ENCODE measurements at places on chromosomes 7 and 10.

DNA sequence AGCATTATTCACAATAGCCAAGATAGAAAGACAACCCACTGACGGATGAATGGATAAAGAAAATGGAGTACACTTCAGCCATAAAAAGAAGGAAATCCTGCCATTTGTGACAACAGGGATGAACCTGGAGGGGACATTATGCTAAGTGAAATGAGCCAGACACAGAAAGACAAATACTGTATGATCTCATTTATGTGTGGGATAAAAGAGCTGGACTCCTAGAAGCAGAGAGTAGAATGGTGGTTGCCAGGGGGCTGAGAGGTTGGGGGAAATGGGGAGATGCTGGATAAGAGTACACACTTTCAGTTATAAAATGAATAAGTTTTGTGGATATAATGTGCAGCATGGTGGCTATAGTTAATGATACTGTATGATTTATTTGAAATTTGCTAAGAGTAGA lies 124.4 kb downstream of the SEC23IP start:
- no peak for DNase-seq

- DNase-seq: no peak
These were observed 235.0 kb upstream of the IGFBP3 start for GRCh38 chr7:46156086-46156485.

- no peak for DNase-seq
These were observed 87.2 kb upstream of the ZNF32 start for GRCh38 chr10:43735907-43736306.

GRCh38 chr10:114412907-114413797 lies 8.8 kb upstream of the AFAP1L2 start:
- peak; percentile 97 for DNase-seq

GRCh38 chr10:50405723-50406122 lies 154.4 kb upstream of the ASAH2 start:
- peak; percentile 50 for DNase-seq

DNA sequence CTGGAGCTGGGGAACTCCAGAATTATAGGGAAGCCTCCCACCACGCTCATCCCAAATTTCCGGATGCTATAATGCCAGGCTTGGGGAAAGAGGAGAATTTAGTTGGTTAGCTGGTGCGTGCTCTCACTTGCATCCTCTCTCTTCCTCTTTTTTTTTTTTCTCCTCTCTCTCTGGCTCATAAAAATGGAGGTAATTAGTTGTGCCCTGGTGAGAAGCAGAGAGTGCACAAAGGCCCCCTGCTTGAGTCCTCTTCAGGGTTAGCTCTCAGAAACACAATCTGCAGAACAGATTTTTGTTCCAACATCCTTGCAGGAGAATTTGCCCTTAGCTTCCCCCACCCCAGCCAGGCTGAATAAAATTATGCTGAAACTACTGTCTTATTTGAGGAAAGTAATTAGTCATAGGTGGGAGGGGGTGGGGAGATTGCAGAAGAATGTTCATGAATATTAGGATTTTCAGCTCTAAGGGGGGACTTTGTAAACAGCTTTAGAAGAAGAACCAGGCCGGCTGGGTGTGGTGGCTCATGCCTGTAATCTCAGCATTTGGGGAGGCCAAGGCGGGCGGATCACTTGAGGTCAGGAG lies 7.6 kb downstream of the SERPINE1 start:
- DNase-seq: no peak

- DNase-seq: peak; percentile 5
These were observed 88.0 kb downstream of the FOXP2 start for GRCh38 chr7:114502454-114503254.

DNA sequence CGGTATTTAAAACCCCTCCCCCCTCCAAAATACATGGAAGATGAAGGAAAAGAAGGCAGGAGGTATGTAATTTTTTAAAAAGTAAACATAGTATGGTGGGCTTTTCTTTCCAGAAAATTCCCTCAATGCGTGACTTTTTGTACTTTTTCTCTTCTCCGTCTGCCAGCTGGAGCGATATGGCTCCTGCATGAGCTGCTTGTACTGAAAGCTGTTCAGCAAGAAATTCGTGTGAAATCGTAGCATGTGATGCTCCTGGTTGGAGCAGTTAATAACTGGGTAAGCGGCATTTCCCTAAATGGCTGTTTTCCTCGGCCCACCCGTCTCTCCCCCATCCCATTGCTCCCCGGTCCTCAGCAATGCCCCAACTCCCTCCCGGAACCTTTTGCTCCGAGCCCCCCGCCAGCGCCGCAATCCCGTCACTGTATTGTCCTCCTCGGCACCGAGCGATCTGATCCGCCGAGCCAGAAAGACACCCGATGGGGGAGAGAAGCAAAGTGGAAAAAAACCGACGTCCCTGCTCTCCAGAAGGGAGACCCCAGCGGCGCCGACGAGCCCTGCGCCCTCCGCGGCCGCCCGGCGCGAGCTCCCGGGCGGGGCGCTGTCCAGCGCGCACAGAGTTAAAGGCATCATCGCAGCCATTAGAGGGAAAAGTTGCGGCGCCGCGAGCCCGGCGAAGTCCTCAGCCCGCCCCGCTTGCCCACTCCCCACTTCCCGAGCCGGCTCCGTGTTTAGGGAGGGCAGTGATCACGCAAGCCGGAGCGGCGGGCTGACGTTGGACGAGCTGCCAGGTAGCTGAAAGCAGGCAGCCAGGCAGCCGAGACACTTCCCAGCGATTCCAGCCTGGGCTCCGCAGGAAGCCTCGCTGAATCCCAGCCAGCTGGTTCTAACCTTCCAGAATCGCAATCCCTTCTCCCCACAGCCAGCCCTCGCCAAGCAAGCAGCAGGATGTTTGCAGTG lies at the start of gene VSTM2A:
Gene VSTM2A, plus strand, starts transcription at position 707 of the 957 bp plus-strand sequence. CDS start 356 bp downstream, outside the sequence.
- peak; percentile 5 for DNase-seq

DNA sequence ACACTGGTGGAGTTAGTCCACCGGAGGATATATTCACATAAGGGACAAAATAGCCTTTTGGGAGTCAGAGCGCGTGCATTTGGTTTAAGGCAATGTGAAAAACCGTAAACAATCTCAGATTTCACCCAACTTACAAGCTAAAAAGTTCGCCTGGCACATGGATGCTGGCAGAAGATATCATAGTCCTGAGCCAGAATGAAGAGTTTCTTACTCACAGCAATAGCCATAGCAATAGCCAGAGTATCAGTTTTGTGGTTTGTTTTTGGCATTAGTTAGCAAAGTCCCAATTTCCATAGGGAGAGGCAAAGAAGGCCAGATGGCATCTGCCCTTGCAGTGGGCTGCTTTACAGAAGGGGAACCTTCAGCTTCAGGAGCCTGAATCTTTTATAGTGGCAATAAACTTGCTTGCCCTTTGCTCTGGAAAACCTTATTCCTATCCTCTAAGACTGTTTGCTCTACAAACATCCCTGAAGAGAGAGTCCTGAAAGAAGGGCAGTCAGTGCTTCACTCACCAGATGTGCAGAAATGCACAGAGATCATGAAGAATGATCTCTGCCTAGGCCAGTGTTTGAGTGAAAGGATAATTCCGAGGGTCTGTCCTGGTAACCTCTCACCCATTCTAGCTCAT lies 28.7 kb upstream of the RSBN1L start:
- DNase-seq: no peak

DNA sequence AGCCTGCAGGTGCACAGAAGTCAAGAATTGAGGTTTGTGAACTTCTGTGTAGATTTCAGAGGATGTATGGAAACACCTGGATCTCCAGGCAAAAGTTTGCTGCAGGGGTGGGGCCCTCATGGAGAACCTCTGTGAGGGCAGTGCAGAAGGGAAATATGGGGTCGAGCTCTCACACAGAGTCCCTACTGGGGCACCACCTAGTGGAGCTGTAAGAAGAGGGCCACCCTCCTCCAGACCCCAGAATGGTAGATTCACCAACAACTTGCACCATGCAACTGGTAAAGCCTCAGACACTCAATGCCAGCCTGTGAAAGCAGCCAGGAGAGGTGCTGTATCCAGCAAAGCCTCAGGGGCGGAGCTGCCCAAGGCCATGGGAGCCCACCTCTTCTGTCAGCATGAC lies 205.8 kb downstream of the CCSER2 start:
- no peak for DNase-seq

GRCh38 chr7:78226059-78226719 lies 427.6 kb downstream of the PHTF2 start:
- peak; percentile 55 for DNase-seq
